Muscle of leg (tissue), 16 donors: ENCODE measurements at places on chromosomes 2 and 18. TPM values are rescaled to one million over a fixed set of nuclear protein-coding genes. Genes with fewer than 3 reads are reported as not detected.

- DNase-seq: no peak
Measured at GRCh38 chr2:215970425-215970824, 42.9 kb downstream of the MREG start.

GRCh38 chr18:45505497-45506206 is 109.6 kb upstream of the SLC14A2 start:
- DNase-seq: peak; percentile 56

GRCh38 chr18:48142353-48142752 is 211.9 kb upstream of the SMAD2 start:
- DNase-seq: no peak

DNA sequence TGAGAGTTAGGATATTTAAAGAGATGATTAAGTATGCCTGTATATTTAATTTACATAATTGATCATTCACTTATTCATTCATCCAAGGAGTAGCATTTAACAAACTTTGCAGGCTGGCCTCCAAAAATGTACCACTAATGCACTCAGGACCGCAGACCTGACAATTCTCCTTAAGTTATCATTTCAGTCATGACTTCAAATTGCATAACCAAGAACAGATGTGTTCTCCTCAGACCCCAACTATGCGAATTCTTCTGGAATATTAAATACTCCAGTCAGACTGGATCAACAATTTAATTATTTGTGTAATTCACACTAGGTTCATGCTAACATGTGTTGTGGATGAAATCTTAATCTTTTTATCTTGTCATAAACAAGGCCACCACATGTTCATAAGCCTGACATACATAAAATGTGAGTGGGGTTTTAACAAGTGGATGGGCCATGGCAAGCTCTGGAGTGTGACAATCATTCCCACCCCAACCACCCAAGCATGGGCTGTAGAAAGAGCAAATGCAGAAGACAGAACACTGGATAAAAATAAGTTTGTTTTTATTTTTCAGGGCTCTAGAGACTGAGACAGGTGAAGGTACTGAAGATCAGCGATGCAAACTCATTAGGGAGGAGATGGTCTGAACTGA is 3.2 kb downstream of the REG1B start:
- no peak for DNase-seq

GRCh38 chr2:149924028-149924427 is 336.5 kb upstream of the MMADHC start:
- DNase-seq: no peak

- no peak for DNase-seq
Measured at GRCh38 chr2:170038734-170039133, 139.2 kb upstream of the MYO3B start.

DNA sequence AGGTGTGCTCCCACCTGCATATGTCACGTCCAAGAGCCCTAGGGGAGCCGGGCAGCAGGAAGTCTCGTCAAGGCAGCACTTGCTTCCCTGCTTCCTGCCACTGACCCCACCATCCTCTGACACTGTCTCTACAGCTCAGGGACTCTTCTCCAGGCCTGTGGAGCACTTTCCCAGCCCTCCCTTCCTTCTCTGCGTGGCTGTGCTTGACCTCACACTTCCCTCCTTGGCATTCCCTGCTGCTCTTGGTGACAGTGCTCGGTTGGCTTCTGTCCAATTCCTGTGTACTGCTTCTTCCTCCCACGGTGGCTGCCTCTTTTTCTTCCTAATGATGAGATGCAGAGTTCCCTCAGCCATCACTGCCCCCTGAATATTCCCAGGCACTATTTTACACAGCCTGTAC is 2.8 kb downstream of the CIDEA start:
- DNase-seq: peak; percentile 44

DNA sequence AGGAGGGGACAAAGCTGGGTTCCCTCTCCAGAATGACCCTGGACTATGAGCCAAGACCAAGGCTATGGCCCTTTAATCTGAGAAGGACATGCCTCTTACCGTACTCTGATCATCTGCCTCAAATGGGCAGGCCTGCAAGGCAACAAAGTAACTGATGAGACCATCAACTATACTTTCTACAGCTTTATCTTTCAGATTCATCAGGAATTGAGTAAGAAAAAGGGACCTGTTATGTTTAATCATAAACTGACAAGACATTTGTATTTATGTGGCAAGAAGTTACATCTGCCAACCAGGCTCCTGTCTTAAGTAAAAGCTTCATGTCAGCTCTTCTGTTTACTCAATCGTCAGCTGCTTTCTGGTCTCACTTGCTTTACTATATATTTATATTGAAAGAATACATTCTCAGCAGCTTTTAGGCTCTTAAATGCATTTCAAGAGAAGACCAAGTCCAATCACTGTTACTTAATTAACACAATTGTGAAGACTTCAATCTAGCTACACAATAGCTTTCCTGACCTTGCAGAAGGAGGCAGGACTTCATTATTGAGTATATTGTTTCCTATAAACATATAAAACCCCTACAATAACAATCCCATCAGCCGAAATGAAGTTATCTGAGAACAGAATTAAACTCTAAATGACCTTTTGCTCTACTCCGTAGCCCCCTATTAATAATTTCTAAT is 163.8 kb downstream of the ETAA1 start:
- DNase-seq: no peak

DNA sequence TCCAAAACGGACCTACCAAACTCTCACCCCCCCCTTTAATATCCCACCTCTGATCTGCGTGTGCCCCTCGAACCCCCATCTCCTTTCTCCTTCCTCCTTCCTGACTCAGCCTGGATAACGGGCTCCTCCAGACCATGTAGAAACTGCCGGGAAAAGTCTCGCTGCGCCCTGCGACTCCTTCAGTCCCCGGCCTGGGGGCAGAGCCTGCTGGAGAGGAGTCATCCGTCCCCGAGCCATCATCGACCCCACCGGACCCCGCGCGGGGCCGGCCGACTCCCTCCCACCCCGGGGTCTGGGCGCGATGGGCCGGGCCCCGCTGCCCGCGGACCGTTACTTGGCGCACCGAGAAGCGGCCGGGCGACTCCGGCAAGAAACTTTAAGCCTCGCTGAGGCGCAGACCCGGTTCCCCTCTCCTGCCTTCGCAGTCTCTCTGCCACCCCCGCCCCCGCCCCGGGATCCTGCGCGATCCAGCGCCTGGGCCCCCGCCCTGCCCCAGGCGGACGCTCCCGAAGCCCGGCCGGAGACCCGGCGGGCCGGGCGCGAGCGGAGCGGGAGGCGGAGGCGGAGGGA is 3.4 kb downstream of the ZEB2 start:
- DNase-seq: peak; percentile 53

DNA sequence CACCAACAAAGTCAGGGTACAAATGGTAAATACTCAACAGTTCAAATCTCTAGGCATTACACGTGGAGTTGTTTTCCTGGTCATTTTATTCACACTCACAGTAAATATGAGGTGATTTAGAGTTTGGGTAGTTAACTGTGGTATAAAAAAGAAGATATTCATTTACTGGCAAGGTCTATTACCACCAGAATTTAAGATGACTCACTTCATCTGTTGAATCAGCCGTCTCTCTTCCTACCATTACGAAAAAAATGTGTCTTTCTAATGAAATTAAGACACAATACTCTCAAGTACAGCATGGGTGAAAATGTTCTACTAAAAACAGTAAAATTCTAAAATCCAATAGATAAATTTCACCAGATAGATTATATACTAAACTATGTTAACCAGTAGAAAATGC is 21.0 kb upstream of the GPR75 start:
- no peak for DNase-seq

DNA sequence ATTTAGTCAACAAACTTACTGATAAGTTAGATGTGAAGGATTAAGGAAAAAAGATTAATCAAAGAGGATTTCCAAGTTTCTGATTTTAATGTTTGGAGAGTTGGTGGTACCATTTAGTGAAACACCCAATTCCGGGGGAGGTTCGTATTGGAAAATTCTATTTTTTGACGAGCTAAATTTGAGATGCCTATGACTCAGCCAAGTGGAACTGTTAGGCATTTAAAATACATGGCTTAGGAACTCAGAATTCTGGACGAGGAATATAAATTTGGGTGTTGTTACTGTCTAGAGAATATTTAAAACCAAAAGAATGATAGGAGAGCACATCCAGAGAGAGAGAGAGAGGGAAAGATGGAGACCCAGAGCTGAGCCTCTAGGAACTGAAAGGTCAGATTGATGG is 103.6 kb downstream of the TMX3 start:
- no peak for DNase-seq

DNA sequence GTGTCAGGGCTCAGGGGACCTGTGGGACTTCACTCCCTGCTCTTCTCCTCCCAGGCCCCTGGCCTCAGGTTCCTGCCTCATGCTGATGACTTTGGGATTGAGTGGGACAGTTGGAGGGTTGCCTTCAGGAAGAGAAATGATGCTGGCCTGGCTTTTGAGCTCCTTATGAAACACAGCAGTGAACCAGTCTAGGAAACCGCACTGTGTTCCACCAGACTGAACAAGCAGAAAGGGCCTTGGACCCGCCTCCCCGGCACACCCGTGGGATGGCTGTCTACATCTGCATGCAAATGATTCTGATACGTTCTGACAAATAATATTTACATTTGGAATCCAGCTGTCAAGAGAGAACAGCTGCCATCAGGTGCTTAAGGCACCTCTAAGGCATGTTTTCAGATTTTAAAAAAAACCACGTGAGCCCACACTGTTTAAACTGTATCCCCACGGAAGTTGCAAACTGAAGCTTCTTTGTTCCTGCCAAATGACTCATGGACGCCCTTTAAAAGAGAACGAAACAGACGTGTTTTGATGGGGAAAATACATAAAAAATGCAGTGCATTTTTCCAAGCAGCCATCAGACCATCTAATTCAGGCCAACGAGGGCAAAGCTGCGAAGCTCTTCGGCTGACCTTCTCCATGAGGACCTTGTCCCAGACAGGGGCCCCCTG is 27.6 kb upstream of the ASAP2 start:
- peak; percentile 79 for DNase-seq

GRCh38 chr2:69720404-69720803 is 21.5 kb upstream of the ANXA4 start:
- no peak for DNase-seq

DNA sequence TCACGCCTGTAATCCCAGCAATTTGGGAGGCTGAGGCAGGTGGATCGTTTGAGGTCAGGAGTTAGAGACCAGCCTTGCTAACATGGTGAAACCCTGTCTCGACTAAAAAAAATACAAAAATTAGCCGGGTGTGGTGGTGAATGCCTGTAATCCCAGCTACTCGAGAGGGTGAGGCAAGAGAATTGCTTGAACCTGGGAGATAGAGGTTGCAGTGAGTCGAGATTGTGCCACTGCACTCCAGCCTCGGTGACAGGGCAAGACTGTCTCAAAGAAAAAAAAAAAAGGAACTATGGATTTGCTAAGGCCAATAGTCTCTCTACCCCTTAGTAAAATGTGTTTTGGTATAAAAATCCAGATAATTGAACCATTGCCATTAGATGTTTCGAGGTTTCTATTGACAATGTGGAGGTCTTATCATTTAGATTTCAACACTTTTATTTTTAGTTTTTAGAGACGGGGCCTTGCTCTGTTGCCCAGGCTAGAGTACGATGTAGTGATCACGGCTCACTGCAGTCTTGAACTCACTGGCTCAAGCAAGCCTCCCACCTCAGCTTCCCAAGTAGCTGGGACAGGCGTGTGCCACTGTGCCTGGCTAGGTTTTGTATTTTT is 1.1 kb upstream of the TXNDC2 start:
- no peak for DNase-seq

DNA sequence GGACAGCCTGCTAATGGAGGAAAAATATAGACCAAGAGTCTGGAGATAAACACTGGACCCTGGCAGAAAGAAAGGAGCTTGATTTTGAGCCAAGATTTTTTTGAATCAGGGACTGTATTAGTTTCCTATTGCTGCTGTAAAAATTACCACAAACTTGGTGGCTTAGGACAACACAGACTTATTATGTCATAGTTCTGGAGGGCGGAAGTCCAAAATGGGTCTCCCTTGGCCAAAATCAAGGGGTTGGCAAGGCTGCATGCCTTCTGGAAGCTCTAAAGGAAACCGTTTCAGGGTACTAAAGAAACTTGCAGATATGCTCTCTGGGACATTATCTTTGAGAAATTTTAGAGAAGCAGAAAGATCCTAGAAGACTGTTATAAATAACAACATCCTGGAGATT is 140.1 kb downstream of the BABAM2 start:
- DNase-seq: peak; percentile 39

DNA sequence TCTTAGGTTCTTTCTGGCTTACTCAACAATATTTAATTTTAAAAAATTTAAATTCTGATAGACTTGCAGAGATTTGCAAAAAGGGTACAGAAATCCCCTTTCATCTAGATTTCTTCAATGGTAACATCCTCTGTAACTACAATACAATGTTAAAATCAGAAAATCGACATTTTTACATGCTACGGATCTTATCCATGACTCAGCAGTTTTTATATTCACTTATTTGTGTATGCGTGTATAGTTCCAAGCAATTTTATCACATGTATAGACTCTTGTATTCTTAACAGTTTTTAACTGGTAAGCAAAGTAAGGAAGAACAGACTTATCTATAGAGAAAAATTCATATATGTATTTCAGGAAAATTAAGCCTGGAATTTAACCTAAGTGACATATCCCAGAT is 256.1 kb upstream of the MEX3C start:
- DNase-seq: no peak

DNA sequence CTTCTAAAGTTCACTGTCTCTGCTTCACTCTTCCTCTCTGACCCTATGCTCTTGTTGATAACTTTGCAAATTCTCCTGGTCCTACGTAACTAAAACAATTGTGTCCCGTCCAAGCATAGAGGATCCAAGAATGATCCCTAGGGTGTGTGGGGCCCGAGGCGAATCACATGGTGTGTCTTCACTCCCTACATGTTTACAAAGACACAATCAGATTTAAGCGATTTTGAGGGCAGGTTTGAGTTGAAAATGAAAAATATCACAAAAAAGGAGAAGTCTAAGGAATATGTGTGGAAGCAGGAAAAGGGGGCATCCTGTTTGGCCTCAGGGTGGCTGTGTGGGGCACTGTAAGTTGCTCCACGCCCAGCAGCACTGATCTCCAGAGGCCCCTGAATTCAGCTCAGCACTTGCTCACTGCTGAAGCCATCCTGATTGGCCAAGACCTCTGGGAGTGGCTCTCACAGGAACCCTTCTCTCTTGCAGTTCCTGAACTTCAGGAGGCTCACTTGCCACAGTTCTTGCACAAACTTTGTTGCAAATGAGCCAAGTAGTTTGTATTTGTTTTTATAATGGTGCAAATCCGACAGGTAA is 363.6 kb downstream of the ZNF521 start:
- peak; percentile 74 for DNase-seq

DNA sequence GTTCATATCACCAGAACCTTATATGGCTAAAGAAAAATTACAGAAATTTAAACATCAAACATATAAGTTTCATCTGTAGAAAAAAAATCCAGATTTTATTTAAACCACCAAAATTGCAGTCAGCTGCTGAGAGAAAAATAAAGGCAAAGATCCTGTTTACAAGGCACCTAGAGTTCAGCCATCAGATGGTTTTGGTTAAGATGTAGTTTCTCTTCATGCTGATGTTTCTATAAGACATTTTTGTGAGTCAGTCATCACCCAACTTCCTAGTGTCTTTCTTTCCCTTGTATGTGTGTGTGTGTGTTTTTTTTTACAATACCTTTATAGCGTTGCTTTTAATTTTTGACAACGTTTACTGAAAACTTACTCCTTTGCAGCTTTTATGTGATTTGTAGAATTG is 26.1 kb upstream of the MMADHC start:
- DNase-seq: no peak

PDE11A gene
- 0.53 TPM for polyA plus RNA-seq

SLC9A2 gene
- polyA plus RNA-seq: 1.8 TPM

FBLN7 gene
- polyA plus RNA-seq: 13.1 TPM

LBX2 gene
- polyA plus RNA-seq: 0.64 TPM

ABCG5 gene
- polyA plus RNA-seq: 0.07 TPM

SH3BP4 gene
- polyA plus RNA-seq: 14.7 TPM

GPR39 gene
- 0.14 TPM for polyA plus RNA-seq

IRS1 gene
- 14.3 TPM for polyA plus RNA-seq

LYG2 gene
- polyA plus RNA-seq: 0.24 TPM

C2orf80 gene
- polyA plus RNA-seq: not detected

SERPINB3 gene
- 0.65 TPM for polyA plus RNA-seq
